ENCODE measurements at places on chromosomes 12 and 14. TPM values are rescaled to one million over a fixed set of nuclear protein-coding genes. Genes with fewer than 3 reads are reported as not detected.

PLCZ1 gene
- total RNA-seq, result not detected

ABHD4 gene
- 5.0 TPM for total RNA-seq

CD4 gene
- total RNA-seq, result 5.7 TPM

GZMB gene
- not detected for total RNA-seq

DAO gene
- total RNA-seq, result not detected

PMCH gene
- not detected for total RNA-seq

SRRM4 gene
- not detected for total RNA-seq

LRRC74A gene
- not detected for total RNA-seq

MGP gene
- 0.56 TPM for total RNA-seq

CCDC196 gene
- total RNA-seq, result not detected

CLIP1 gene
- total RNA-seq, result 54.8 TPM

KLHDC1 gene
- 0.90 TPM for total RNA-seq

A2M gene
- 0.56 TPM for total RNA-seq

MYO1A gene
- total RNA-seq, result under 0.01 TPM

PAPLN gene
- 0.28 TPM for total RNA-seq

LYZ gene
- not detected for total RNA-seq

ARHGEF25 gene
- total RNA-seq, result 6.3 TPM

MANSC1 gene
- 1.1 TPM for total RNA-seq

KHNYN gene
- 22.8 TPM for total RNA-seq

LRRIQ1 gene
- total RNA-seq, result 0.28 TPM

DLK1 gene
- total RNA-seq, result not detected

IL23A gene
- not detected for total RNA-seq

CPNE6 gene
- total RNA-seq, result not detected

PYGL gene
- 70.4 TPM for total RNA-seq

GARIN6 gene
- total RNA-seq, result not detected

FGF6 gene
- total RNA-seq, result not detected

KRT8 gene
- 14.2 TPM for total RNA-seq

EML5 gene
- total RNA-seq, result 22.2 TPM

EPYC gene
- not detected for total RNA-seq

OTOGL gene
- total RNA-seq, result 0.28 TPM

DHRS2 gene
- total RNA-seq, result 0.18 TPM

Measured in IMR-90 (cell line).